Panc1 (cell line): ENCODE measurements at places on chromosomes 2 and 18.

GRCh38 chr2:40384233-40384632 lies 67.7 kb downstream of the SLC8A1 start:
- no peak for DNase-seq

DNA sequence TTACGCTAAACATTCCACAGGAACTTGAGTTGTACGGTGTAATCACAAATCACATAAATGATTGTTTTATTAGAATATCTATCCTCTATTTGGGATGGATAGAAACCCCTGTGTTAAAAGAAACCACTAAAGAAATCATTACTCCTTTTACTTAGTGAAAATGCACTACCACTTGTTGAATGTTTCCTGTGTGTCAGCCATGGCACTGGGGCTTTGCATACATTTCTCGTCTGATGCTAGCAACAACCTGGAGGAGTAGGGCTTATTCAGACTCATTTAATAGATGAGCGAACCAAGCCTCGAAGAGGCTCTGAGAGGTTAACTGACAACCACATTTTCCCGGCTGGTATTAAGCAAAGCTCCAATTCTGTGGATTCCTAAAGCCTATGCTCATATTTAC lies 60.5 kb upstream of the PELI1 start:
- DNase-seq: no peak

GRCh38 chr2:160658851-160659250 lies 165.2 kb upstream of the RBMS1 start:
- no peak for DNase-seq

- no peak for DNase-seq
Measured at GRCh38 chr2:20666304-20667150, at the start of gene GDF7. GDF7 (plus strand) TSS chr2:20667144; CDS start chr2:20667240, 96 bp downstream.

- no peak for DNase-seq
Measured at GRCh38 chr2:14827226-14828023, 194.9 kb downstream of the LRATD1 start.

DNA sequence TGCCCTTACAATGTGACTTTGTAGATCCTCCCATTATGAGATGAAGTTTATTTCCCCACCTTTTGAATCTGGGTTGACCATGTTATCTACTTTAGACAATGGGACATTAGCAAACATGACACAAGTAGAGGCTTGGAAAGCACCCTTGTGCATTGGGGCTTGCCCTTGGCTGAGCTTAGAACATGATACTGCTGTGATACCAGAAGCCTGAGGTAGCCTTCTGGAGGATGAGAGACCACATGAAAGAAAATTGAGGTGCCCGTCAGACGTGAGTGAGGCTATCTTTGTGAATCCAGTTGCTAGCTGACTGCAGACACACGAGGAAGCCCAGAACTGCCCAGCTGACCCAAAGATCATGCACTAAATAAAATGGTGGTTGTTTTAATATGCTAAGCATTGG lies 341.2 kb downstream of the CYP26B1 start:
- DNase-seq: no peak

- DNase-seq: no peak
Measured at GRCh38 chr2:55102056-55102812, 52.0 kb upstream of the RTN4 start.

- DNase-seq: no peak
Measured at GRCh38 chr2:166341426-166341825, 34.3 kb downstream of the SCN9A start.

- DNase-seq: no peak
Measured at GRCh38 chr18:23689031-23689615, at the start of gene LAMA3. LAMA3 (plus strand) TSS chr18:23689453; CDS start chr18:23689684, 231 bp downstream.

DNA sequence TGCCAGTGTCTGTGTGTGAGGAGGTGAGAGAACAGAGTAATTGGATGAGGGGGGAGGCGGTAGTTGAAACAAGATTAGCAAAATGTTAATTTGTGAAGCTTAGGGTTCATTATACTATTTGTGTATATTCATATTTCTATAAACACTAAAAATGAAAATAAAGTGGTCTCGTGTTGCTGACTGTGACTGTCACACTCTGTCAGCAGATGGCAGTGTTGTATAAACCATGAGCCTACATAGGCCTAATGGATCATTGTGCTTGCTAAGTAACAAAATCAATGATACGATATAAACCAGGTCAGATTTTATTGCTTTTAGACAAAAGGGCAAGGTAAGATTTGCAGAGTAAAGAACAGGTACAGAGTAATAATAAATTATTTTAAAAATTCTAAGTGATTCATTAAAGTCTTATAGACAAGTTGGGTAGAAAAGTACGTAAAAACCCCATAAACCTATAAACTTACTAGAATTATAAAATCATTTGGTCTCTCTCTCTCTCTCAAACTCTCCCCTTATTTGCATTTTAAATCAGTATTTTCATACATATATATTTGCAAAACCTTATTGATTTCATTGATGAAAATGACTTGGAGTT lies 182.7 kb downstream of the RPIA start:
- peak; percentile 30 for DNase-seq

- DNase-seq: no peak
Measured at GRCh38 chr2:231378026-231378722, 17.3 kb upstream of the B3GNT7 start.

- DNase-seq: no peak
Measured at GRCh38 chr18:65628390-65628789, 122.4 kb upstream of the CDH7 start.

- DNase-seq: no peak
Measured at GRCh38 chr2:113342650-113343049, 63.9 kb upstream of the PAX8 start.

DNA sequence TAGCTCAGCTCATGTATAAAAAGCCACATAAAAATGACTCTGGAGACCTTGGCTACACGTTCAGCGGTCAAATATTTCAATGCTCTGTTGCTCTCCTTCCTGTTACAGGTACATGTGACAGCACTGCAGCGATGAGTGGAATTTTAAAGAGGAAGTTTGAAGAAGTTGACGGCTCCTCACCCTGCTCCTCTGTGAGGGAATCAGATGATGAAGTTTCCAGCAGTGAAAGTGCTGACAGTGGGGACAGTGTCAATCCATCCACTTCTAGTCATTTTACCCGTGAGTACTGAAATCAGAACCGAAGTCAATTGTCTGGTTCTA lies 125.4 kb downstream of the CSRNP3 start:
- no peak for DNase-seq

DNA sequence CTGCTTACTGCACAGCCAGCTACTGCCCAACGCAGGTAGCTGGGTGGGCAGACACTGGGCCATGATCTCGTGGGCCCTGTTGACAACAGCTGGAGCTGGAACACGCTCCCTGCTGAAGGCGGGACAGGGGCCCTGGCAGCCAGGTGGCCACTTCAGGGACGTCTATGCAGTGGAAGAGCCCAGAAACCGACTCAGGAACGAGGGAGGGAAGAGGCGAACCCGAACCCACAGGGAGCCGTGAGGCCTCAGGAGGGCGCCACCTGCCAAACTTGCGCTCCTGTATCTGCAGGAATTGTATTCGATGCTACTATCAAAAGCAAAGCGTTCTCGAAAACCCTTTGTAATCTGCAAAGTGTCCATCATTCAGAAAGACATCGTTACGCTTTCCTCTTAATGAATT lies 198.4 kb downstream of the EIPR1 start:
- DNase-seq: no peak
